ENCODE measurements at places on chromosomes 1 and 21.

DNA sequence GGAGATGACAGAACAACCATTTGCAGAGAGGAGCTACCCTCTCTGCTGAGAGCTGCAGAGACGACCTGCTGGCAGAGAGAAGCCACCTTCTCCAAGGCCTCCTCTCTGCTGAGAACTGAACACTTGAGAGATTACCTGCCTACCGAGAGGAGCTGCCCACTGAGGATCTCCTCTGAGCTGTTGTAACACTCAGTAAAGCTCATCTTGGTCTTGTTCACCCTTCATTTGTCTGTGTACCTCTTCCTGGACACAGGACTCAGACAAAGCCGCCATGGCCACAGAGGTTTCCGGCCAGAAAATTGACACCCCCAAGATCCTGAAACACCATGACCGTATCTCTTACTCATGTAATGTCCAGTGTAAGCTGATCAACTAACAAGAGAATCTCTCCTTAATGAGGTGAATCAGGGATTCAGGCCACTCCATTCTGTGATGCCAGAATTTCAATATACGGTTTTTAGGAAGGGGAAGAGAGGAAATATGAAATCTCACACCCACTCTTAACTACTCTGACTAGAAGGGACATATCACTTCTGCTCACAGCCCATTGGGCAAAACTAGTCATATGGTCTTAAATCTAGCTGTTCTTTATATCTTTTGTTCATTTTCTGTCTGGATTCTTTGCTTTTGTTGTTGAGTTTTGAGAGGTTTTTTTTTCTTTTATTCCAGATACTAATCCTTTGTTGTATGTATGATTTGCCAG is 83.8 kb downstream of the RHOU start:
- DNase-seq: no peak

GRCh38 chr1:115409094-115410015 is 71.3 kb upstream of the NGF start:
- DNase-seq: no peak

GRCh38 chr1:7481194-7481593 is 289.9 kb upstream of the VAMP3 start:
- DNase-seq: no peak

- no peak for DNase-seq
These were observed 326.4 kb downstream of the NTNG1 start for GRCh38 chr1:107467286-107467685.

DNA sequence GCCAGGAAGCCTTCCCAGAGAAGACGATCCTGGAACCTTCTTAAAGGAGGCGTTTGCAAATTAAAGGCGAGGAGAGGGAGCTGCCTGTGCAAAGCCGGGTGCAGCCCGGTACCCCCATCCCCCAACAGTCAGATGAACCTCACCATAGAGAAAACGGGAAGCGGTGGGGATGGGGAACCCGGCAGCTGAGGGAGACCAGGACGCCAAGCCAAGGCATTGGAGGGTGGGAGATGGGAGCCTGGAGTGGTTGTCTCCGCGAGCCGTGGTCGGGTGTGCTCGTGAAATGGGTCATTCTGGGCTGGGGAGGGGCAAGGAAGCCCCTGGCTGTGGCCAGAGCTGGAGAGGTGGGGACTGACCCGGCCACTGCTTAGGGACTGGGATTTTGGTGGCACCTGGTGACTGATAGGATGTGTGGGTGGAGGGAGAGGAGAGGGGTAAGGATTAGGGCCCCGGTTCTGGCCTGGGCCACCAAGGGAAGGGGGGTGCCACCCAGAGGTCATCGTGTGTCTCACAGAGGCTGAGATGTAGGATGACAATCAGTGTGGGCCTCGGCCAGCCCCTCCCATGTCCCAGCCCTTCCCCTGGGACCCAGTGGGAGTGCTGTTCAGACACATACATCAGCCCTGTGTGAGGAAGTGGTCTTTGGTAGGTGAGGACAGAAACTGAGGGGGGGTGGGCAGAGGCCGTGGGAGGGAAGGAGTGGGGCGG is 676 bp upstream of the PADI2 start:
- DNase-seq: no peak

DNA sequence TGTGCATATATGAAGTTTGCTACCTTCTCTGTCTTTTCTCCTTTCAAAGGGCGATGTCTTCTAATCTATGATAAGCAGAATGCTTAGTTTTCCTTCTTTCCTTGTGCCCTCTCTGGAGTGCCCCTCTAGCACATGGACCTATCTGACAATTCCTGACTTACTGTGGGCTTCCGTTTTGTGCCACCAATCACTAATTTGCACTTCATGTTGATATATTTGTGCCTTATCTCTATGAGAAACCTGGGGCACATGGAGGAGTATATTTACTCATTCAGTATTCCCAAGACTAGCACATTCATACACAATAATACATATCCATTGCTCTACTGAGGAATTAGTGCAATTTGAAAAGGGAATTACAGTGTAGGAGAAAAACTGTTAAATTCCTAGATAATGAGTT is 197.7 kb downstream of the CTH start:
- no peak for DNase-seq

DNA sequence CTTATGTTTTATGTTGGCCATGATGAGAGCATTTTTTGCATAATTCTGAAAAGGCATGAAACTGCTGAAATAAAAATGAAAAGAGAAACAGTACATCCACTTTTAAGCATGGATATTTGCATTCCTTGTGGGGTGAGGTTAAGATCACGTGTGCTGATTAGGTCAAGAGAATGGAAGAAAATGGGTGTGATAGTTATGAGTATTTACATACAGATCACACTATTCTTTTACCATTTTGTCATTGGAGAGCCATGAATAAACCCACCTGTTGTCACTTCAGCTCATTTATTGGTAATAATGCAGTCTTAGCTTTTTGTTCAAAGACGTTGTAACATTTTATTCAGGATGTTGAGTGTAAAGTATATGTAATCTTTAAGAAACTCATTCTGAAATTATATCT is 153.2 kb downstream of the NOS1AP start:
- DNase-seq: no peak

Measured in cortex of kidney (tissue), 1 donor.